Pancreas (tissue), 10 donors: ENCODE measurements at places on chromosomes 3 and 15.

DNA sequence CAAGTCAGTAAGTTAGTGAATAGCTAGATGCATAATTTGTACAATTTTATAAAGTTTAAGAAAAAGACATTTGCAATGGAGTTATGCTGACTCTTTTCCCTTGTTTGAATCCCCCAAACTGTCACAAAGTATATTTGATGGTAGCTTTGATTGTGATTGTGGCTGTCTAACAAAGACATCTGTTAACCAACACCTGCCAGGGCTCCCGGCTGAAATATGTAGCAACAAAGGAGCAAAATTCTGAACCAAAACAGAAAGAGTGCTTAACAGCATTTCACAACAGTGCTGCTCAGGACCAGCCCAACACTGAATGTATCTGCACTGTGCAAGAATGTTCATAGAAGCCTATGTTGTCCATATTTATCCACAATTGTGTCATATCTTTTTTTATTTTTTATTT, 39.4 kb downstream of the LEO1 start:
- DNase-seq = no peak

- no peak for DNase-seq
Measured at GRCh38 chr3:165653130-165653778, 184.0 kb downstream of the BCHE start.

GRCh38 chr15:85063522-85064079, 81.9 kb downstream of the PDE8A start:
- DNase-seq = no peak

DNA sequence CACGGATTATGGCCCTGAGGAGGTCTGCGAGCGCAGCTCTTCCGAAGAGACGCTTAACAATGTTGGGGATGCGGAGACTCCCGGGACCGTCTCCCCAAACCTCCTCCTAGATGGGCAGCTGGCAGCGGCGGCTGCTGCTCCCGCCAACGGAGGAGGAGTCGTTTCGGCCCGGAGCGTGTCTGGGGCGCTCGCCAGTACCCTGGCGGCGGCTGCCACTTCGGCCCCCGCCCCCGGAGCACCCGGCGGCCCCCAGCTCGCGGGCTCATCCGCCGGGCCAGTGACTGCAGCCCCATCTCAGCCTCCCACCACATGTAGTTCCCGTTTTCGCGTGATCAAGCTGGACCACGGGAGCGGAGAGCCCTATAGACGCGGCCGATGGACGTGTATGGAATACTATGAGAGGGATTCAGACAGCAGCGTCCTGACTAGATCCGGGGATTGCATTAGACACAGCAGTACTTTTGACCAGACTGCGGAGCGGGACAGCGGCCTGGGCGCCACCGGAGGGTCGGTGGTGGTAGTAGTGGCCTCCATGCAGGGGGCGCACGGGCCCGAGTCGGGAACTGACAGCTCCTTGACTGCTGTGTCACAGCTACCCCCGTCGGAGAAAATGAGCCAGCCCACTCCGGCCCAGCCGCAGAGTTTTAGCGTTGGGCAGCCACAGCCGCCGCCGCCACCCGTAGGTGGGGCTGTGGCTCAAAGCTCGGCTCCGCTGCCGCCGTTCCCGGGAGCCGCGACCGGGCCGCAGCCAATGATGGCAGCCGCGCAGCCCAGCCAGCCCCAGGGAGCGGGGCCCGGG, 1.6 kb downstream of the TSC22D2 start:
- peak; percentile 93 for DNase-seq

GRCh38 chr3:49903451-49904424, at the start of gene MST1R:
MST1R (minus strand) TSS chr3:49903873; CDS start chr3:49903609, 264 bp downstream.
- peak; percentile 96 for DNase-seq

GRCh38 chr15:34952481-34952880, 17.1 kb downstream of the AQR start:
- DNase-seq = no peak

DNA sequence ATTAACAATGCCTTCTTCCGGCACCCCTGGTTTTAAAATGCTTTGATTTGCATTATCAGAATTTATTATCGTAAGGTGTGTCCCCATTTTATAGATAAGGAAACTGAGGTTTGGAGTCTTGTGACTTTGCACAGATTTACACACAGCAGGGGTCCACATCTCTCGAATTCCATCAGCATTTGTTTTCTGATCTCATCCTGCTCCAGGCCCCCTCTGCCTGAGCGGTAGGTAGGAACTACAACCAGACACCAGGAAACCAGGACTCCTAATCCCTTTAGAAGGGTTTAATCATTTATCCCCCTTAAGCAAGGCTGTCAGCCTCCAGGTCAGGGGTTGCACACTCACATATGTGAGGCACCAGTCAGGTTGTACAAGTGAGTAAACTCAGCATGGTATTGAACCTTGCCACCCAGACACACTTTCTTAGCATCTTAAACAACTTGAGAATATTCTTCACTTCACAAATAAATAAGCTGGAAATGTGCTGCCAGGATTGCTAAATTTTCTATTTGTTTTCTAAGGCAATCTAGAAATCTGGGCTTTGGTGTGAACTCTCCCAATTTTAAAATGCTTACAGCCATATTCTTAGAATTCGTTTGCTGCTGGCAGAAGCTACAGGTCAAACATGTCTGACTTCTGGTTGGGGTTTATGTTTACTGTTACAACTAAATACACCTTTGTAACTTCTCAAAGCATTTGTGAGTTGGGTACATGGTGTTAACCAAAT, 31.7 kb upstream of the CMTM7 start:
- no peak for DNase-seq

GRCh38 chr3:15161133-15161532, 44.9 kb upstream of the CAPN7 start:
- DNase-seq = no peak

DNA sequence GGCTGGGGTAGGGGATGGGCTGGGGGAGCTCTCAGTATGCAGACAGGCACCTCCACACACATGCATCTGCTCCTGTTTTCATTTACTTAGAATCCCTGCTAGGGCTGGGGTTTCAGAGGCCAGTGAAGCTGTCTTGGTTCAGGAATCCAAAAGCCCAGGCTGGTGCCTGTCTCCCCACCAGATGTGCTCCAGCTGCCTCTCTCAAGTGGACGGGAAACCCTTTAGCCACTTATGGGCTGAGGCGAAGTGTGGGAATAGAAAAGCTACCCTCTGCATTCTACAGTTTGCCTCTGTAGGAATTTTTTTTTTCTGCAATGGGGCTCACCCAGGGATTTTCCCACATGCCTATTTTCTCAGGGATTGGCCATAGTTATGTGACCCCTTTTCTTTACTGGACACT, 72.5 kb downstream of the ATP2B2 start:
- DNase-seq = no peak

DNA sequence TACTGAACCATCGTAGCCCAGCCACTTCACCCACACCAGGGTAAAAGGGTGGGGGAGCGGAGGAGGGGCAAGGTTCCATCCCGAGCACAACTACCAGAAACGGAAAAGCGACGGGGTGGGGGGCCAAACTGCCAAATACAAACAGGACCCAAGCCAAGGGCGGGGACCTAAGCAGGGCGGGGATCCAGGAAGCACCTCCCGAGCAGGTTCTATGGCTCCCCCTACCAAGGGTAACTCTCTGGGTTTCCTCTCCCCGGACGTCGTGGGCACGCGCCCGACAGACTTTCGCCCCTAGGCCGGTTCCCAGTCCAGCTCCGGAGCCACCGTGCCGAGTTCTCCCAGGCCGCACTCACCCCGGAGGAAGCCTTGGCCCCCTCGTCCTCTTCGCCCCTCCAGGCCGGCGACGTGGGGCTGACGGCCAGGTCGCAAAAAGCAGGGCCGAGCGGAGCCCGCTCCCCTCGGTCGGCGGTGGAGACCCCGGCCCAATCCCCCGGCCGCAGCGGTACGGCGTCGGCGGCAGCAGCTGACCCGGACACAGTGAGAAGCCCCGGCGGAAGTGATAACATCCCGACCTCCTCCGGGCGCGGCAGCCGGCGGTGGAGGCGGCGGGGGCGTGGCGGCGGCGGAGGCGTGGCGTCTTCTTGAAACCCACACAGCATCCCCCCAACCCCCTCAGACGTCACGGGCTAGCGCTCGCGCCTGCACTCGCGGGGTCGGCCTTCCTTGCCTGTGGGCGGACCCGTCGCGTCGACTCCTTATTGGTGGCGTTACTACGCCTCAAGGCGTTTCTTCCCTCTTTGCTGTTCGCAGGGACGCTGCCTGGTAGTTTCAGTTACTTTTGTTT, at the start of gene BNIP2:
Gene BNIP2, minus strand, starts transcription at position 539 of the 844 bp plus-strand sequence. CDS start 6,863 bp downstream, outside the sequence.
- DNase-seq = peak; percentile 98

DNA sequence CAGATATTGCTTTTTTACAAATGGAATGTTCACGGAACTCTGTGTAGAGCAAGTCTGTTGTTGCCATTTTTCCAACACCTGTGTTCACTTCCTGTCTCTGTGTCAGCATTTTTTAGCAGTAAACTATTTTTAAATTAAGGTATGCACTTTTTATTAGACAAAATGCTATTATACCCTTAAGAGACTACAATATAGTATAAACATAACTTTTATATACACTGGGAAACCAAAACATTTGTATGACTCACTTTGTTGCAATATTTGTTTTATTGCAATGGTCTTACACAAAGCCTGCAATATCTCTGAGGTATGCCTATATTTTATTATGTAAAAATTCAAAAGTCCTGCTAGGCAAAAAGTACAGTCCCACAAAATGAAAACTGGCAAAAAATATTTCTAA, 39.8 kb upstream of the FGF7 start:
- no peak for DNase-seq

GRCh38 chr15:101372149-101372577, 77.1 kb upstream of the SNRPA1 start:
- DNase-seq = no peak

DNA sequence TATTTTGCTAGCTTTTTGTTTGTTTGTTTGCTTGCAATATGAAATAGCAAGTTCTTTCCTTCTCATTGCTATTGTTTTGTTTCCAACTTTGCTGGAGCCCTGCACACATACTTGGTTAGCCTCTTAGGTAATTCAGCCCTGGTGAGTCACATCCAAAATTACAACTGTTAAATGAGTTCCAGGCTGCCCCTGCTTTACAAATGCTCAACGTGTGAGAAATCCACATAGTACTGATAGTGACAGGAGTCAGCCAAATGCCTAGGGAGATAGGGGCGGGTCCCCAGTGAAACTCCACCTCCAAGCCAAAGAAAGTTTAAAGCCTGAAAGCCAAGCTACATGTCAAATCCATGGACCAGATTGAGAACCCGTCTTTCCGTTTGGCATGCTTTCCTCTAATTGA, 81.3 kb upstream of the RNF7 start:
- DNase-seq = no peak

GRCh38 chr3:10950476-10951294, 41.9 kb upstream of the SLC6A1 start:
- no peak for DNase-seq

DNA sequence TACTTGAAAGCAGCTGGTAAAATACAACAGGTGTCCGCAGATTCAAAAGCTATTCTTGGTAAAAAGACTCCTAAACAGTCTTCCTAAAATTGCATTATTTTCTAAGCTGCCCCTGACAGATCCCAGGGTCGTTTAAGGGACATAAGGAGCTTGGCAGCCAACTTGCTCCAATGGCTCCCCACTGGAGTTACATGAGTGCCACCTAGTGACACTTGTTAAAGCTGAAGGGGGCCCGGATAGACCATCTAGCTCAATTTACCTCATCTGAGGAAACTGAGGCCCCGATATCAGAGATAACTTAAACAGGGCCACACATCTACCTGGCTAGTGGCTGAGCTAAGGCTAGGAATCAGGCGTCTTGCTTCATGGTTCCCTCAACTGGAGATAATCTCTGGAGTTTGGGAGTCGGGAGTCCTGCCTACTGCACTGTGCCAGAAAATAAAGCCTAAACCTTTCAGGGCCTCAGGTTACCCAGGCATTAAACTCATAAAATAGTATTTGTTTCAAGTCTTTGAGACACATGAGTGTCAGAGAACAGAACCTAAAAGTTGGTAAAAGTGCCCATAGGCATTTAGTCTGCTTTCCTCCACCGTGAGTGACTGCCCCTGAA, 6.5 kb upstream of the TBC1D23 start:
- no peak for DNase-seq

- no peak for DNase-seq
Measured at GRCh38 chr3:182967218-182968204, 12.8 kb downstream of the DCUN1D1 start.

DNA sequence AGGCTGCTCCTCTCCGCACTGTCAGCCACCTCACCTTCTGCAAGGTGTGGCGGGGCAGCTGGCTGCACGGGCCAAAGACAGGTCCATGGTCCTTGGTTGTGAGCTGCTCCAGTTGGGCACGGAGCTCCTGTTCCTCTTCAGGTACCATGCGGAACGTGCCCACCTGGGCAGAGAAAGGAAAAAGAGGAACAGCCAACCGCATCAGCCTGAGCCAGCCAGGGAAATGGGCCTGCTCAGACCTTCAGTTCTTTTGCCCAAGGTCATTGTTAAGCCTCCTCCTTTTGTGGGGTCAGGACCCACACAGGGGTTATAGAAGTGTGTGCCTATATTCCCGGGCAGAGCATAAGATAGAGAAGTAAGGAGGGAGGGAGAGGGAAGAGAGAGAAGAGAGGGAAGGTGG, 2.8 kb downstream of the RLBP1 start:
- DNase-seq = no peak

DNA sequence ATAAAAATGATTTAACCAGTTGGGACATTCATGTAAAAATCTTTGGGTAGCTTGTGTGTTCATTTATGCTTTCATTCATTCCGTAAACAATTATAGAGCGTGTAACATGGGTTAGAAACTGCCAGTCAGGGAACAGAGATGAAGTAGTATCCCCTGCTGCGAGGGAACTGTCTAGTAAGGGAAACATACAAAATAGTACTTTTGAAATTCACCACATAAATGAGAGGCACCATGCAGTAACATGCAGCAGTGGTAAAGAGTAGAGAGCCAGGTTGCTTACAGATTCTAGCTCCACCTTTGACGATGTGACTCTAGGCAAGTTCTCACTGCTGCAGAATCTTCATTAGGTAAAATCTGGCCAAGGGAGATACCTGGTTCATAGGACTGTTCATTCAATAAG, 938 bp downstream of the DZIP3 start:
- no peak for DNase-seq

GRCh38 chr15:75648156-75649000, 666 bp downstream of the SNX33 start:
- DNase-seq = peak; percentile 53

DNA sequence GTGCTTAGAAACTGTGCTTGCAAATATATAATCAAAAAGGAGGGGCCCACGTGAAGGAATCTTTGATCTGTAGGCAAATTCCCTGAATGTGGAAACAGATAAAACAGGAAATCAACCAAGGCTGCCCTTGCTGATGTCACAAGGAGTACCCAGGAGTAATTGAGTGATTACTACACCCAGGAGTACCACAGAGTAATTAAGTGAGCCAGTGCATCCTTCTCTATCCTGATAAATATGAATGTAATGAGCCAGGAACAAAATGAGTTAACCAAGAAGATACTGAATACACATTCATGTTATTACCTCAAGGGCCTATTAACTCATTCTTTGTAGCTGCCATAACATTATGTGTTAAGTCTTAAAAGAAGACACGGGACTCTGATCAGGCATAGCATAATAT, 87.3 kb upstream of the POU1F1 start:
- no peak for DNase-seq

DNA sequence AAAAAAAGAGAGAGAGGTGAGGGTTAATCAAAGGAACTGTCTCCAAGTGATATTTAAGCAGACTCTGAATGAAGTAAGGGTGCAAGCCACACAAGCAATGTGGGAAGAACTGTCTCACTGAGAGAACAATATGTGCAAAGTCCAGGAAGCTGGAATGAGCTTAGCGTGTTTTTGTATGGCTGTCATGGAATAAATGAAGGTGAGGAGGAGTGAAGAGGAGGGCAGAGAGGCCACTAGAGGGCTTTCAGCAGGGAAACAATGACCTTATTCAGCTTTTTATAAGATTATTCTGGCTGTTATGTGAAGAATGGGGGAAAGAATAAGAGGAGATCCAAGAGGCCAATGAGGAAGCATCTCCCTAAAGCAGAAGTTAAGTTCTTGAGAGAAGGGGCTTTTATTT, 86.9 kb upstream of the COL8A1 start:
- no peak for DNase-seq

GRCh38 chr3:122973893-122974615, 53.5 kb downstream of the SEMA5B start:
- DNase-seq = no peak
